ENCODE measurements at places on chromosomes 16 and 17.

- no peak overlapping the region for H3K27ac ChIP-seq
- H3K36me3 ChIP-seq: no peaks in the 10 kb centered on the region
- H3K4me1 ChIP-seq: no peaks in the 10 kb centered on the region
- H3K27me3 ChIP-seq: no peaks in the 10 kb centered on the region
- no peak overlapping the region for H3K4me3 ChIP-seq
Measured at GRCh38 chr17:37391146-37391545, 15.4 kb downstream of the C17orf78 start.

GRCh38 chr17:15169676-15170075 is 95.5 kb downstream of the PMP22 start:
- no peaks in the 10 kb centered on the region for H3K36me3 ChIP-seq
- H3K4me1 ChIP-seq: peaks cover 23% of the 10 kb centered on the region
- H3K27ac ChIP-seq: no peak overlapping the region
- H3K27me3 ChIP-seq: no peaks in the 10 kb centered on the region
- no peak for DNase-seq

DNA sequence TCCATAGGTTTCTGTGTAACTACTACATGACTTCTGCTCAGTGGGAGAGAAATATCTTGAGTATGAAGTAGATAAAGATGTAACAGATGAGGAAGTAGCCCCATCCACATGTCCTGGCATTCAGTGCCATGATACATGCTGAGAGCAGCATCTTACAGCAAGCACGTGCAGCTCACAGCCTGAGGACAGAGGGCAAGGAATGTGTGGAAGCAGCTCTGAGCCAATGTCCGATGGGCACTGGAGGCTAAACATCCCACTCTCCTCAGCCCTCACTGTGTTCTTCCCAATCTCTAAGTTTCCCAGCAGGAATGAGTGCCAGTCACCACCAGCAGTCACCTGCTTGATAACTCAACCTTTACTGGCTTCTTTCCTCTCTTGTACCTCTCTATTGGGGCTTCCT is 40.4 kb downstream of the CFDP1 start:
- H3K4me1 ChIP-seq: peaks cover 2% of the 10 kb centered on the region
- no peaks in the 10 kb centered on the region for H3K27me3 ChIP-seq
- peaks cover 10% of the 10 kb centered on the region for H3K36me3 ChIP-seq
- H3K27ac ChIP-seq: no peak overlapping the region
- no peak for DNase-seq

- no peaks in the 10 kb centered on the region for H3K27me3 ChIP-seq
- DNase-seq: no peak
- H3K4me1 ChIP-seq: no peaks in the 10 kb centered on the region
- no peak overlapping the region for H3K4me3 ChIP-seq
- H3K27ac ChIP-seq: no peak overlapping the region
Measured at GRCh38 chr16:47574091-47575054, 113.2 kb downstream of the PHKB start.

- peaks cover 10% of the 10 kb centered on the region for H3K4me1 ChIP-seq
- DNase-seq: no peak
Measured at GRCh38 chr17:83012868-83013778, 66.3 kb upstream of the METRNL start.

GRCh38 chr17:6661464-6661848 is 9.9 kb downstream of the C17orf100 start:
- H3K4me1 ChIP-seq: peaks cover 3% of the 10 kb centered on the region
- H3K4me3 ChIP-seq: no peak overlapping the region
- no peak for DNase-seq
- H3K36me3 ChIP-seq: no peaks in the 10 kb centered on the region

- no peaks in the 10 kb centered on the region for H3K36me3 ChIP-seq
- H3K27me3 ChIP-seq: no peaks in the 10 kb centered on the region
- H3K27ac ChIP-seq: no peak overlapping the region
- no peak for DNase-seq
- H3K4me1 ChIP-seq: no peaks in the 10 kb centered on the region
Measured at GRCh38 chr17:51572115-51572514, 311.8 kb downstream of the UTP18 start.

GRCh38 chr17:2937331-2938003 is 125.9 kb downstream of the OR1D5 start:
- no peak overlapping the region for H3K4me3 ChIP-seq
- H3K36me3 ChIP-seq: peaks cover 8% of the 10 kb centered on the region
- peaks cover 25% of the 10 kb centered on the region for H3K4me1 ChIP-seq
- no peaks in the 10 kb centered on the region for H3K27me3 ChIP-seq

- peak; percentile 73 for DNase-seq
- H3K4me3 ChIP-seq: peak overlapping the region; percentile 98
- H3K4me1 ChIP-seq: peaks cover 24% of the 10 kb centered on the region
- peaks cover 46% of the 10 kb centered on the region for H3K36me3 ChIP-seq
- no peaks in the 10 kb centered on the region for H3K27me3 ChIP-seq
- peak overlapping the region; percentile 97 for H3K27ac ChIP-seq
Measured at GRCh38 chr17:7573324-7574080, 5.9 kb upstream of the CD68 start.

DNA sequence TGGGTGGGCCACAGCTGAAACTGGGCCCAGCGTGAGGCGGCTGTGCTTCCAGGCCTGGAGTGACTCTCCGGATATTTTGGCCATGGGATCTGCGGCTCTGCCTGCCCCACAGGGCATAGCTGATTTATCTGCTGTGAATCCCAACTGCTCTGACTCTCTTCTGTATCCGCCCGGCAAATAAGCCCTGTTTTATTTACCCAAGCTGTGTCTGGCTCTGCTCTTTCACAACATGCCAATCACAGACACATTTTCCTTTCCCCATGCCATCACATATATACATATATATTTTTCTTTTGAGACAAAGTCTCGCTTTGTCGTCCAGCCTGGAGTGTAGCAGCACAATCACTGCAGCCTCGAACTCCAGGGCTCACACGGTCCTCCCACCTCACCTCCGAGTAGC is 33.3 kb downstream of the GTF3C1 start:
- no peak for DNase-seq
- peaks cover 6% of the 10 kb centered on the region for H3K4me1 ChIP-seq
- no peaks in the 10 kb centered on the region for H3K27me3 ChIP-seq
- peak overlapping the region; percentile 38 for H3K27ac ChIP-seq
- H3K36me3 ChIP-seq: peaks cover 18% of the 10 kb centered on the region

Data from progenitor cell of endocrine pancreas (in vitro differentiated cells).